ENCODE measurements at places on chromosomes 7 and 10.

DNA sequence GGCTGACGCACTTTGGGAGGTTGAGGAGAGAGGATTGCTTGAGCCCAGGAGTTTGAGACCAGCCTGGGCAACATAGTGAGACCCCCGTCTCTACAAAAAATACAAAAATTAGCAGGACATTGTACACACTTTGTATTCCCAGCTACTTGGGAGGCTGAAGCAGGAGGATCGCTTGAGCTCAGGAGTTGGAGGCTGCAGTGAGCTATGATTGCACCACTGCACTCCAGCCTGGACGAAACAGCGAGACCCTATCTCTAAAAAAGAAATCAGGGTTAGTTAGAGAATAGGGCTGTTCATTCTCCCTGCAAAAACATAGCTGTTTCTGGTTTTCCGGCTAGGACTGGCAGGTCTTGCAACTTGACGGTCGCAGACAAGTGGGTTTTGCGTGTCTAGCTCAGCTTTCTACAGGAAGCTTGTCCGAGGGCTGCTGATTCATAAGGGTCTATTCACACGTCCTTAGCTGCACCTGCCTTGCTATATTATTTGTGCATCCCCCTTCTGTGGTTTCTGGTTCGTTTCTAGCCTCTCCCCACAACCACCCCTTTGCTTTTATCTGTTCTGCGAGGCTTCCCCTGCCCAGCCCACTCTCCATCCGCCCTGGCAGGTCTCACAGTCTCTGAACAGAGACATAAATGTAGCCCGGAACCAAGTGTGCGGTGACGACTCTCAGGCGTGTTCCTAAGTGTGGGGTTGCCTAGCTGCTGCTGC is 10.7 kb downstream of the AMZ1 start:
- DNase-seq: peak; percentile 34

- no peak for DNase-seq
Observed at GRCh38 chr7:35657125-35657524, 37.8 kb downstream of the HERPUD2 start.

DNA sequence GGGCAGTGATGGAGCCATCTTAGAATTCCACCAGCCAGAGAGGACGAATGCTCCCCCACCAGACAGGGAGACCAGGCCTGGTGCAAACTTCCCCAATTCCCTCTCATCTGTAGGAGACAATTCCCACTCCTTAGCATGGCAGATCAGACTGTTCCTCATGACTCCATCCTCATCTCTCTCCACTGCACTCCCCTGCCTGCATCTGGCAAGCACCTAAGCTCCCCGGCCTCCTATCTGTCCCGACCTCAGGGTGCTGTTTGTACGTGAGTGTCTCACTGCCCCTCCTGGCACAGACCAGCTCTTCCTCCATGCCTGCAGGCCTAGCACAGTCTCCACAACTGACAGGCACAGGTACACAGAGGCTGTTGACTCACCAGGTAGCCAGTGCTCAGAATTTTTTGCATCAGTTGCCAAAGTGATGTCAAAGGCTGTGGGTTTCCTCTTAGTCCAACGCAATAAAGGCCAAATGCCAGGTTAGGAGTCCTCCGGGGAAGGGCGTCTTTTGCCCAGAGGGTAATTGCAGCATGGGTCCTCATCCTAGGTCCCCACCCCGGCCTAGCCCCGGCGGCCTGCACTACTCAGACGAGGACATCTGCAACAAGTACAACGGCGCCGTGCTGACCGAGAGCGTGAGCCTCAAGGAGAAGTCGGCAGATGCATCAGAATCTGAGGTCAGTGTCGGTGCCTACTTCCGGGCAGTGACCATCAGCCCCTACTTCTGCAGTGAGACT is 436.8 kb upstream of the FOXK1 start:
- no peak for DNase-seq

DNA sequence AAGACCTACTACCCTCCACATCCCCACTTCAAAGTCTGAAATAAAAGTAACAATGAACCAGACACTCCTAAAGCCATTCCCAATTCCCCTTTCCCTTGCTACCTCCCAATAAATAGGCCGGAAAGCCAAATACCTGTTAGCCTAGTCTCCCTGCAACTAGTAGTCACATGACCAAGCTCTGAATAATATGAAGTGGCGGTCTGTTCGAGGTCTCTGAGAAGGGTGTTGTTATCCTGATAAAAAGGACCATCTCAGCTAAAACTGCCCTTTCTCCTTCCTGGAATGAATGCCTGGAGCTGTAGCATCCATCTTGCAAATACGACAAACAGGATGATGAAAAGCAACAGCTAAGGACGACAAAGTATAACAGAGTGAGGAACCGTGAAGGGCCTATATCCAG is 6.0 kb downstream of the KIF5B start:
- no peak for DNase-seq

DNA sequence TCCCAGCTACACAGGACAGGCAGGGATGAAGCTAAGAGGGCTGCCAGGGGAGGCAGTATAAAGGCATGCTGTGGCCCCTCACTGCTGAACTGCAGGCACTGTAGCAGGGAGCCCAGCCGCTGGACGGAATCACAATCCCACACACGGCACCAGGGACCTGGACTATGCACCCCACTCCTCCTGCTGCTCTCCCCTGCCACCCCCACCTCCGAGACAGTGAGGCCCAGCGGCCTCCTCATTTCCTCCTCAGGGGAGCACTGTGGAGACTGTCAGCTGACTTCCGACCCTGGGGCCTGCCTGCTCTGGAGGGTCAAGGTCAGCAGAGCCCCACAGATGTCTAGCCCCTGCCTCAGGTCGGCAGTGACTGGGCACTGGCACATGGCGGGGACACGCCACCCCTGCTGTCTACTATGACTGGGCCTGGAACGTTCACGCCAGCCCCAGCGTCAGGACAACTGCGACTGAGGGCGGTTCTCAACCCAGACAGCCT is 92.7 kb downstream of the FAM53B start:
- DNase-seq: no peak

- DNase-seq: no peak
Observed at GRCh38 chr7:56121440-56121839, 5.2 kb upstream of the NUPR2 start.

DNA sequence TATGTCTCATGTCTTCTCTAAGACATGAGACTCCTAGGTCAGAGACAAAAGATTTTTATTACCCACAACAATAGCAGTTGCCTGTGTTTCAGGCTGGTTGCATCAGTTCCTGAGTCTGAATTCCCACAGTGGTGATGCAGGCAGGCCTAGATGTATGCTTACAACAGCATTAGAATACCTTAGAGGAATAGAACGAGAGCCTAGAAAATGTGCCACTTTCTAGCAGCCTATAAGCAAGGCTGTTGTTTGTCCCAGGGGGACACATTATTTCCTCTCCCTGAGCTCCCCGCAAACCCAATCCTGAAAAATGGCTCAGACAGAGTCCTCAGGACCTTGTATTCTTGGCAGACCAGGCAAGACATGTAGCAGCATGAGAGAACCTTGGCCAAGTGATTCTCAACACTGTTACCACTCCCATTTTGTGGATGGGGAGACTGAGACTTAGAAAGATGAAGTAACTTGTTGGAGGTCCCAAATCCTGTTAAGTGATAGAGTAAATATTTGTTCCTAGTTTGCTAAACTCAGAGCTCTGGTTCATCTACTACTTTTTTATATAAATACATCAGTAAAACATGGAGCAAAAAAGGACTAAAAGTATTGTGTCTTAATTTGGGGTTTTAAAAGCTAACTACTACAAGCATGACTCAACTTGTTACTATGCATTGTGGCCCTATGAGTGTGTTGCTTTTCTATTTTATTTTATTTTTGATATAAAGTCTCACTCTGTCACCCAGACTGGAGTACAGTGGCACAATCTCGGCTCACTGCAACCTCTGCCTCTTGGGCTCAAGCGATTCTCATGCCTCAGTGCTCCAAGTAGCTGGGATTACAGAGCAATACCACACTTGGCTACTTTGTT is 14.2 kb downstream of the VTI1A start:
- DNase-seq: no peak

DNA sequence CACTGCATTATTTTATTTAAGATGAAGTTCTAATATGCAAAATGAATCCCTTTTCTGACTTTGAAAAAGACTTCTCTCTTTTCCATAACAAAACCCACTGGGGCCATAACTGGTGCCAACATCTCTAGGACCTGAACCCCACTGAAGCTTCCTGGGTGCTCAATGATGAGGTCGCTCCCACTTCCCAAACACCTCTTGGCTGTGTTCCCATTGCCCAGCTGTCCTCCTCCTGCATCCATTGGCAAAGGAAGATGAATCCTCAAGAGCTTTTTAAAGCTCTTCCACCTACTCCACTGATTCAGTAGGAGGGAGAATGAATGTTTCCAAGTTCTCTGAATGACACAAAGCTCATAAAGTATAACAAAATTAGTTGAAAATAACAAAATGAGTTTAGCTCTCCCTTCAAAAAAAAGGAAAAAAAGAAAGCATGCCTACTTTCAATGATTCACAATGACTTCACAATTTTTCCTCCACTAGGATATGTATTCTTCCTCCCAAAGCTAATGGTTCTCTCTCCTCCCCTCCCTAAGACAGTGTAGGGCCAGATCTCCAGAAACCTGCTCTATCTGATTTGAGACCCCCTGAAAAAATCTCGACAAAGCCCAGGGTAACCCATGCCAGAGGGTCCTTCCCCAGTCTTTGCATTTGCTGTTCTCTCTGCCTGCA is 64.8 kb downstream of the SORBS1 start:
- DNase-seq: no peak

DNA sequence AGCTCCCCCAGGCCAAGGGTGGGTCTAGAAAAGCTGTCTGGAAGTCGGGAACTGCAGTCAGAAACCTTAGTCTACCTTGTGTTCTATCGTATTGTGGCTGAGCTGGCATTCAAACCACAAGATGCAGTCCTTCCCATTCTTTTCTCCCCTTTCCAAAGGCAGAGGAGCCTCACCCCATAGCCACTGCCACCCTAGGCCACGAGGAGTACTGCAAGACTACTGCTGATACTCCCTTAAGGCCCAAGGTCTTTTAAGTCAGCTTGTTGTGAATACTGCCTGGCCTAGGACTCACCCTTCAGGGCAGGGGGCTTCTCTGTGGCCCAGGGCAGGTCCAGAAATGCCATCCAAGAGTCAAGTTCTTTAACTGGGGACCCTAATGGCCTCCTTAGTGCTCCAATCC is 214.5 kb upstream of the CNTNAP2 start:
- DNase-seq: no peak

GRCh38 chr10:16470747-16471146 is 33.9 kb downstream of the PTER start:
- DNase-seq: peak; percentile 12

- no peak for DNase-seq
Observed at GRCh38 chr10:127976701-127977356, 69.9 kb downstream of the PTPRE start.

- no peak for DNase-seq
Observed at GRCh38 chr7:11895337-11895736, 63.3 kb upstream of the THSD7A start.

- no peak for DNase-seq
Observed at GRCh38 chr7:95105627-95106026, 198.2 kb downstream of the PPP1R9A start.

DNA sequence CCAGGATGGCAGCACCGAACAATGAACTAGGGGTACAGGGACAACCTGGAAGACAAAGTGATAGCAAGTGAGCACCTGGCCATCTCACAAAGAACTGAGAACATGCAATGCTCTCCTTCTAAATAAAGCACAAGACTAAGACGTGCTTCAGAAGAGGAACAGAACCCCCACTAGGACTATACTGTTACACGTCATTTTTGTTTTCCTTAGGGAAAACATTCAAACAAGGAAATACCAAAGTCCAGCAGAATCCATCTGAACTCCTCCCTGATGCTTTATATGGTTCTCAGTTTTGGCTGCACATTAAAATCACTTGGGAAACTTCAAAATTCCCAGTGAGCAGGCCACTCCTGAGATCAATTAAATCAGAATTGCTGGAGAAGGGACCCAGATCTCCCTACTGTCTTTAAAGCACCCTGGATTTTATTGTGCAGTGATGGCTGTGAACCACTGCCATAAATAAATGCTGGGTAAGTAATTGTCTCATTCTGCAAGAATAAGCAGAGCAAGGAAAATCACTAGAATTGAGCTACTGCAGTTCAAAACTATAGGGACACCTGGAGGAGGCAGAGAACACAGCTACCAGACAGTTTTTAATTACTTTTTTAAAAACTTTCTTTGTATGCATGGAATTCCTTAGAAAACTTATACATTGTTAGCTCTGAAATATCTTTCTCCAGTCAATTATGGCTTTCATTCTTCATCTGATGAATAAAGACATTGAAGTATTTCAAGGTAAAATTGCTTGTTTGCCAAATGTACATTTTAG is 866.5 kb upstream of the GHITM start:
- no peak for DNase-seq

DNA sequence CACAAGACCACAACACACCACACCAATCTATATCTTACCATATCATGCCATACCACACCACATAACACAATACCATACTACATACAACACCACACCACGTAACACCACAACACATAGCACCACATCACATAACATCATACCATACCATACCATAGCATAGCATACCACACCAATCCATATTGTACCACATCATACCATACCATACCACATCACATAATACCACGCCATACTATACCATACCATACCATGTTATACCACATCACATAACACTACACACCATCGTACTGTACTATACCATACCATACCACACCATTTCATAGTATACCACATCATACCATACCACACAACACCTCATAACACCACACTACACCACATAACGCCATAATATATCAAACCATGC is 335.2 kb upstream of the VWC2 start:
- DNase-seq: no peak

GRCh38 chr10:43323245-43323644 is 48.2 kb upstream of the FXYD4 start:
- DNase-seq: no peak

GRCh38 chr7:16398146-16399017 is 23.0 kb downstream of the CRPPA start:
- no peak for DNase-seq

DNA sequence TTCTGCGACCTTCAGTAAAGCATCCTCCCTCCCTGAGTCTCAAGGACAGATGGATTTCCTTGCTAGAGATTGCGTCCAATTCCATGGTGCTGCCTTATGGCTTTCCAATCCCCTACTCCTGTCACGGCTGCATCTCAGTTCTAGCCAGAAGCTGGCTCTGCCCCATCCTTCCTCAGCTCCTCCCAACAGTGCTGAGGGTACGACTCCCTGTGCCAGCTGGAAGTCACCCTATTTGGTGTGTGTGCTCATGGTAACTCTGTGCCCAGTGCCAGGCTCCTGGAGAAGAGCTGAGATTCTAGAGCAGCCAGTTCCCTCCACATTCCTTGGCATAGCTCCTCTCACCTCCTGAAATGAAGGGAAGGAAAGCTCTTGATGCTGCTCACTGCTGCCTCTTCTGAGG is 185.0 kb upstream of the PODXL start:
- DNase-seq: no peak

GRCh38 chr10:30093303-30093950 is 34.0 kb upstream of the JCAD start:
- DNase-seq: no peak

GRCh38 chr7:12553416-12553815 is 17.1 kb upstream of the SCIN start:
- no peak for DNase-seq

Measured in stimulated activated CD4-positive, alpha-beta T cell treated with anti-CD3 and anti-CD28 coated beads, Interleukin-15, amount 100 ng/mL, for 48 hours (primary cell).